PC-3 (cell line): ENCODE measurements at places on chromosomes 5 and 9. TPM values are rescaled to one million over a fixed set of nuclear protein-coding genes. Genes with fewer than 3 reads are reported as not detected.

GRCh38 chr9:77063645-77064285, 44.3 kb downstream of the FOXB2 start:
- no peaks in the 10 kb centered on the region; the same call in 1 of the 2 replicates for H3K4me1 ChIP-seq
- no peaks in the 10 kb centered on the region for H3K36me3 ChIP-seq
- no peak overlapping the region for H3K27ac ChIP-seq
- no peak overlapping the region for H3K4me3 ChIP-seq
- H3K27me3 ChIP-seq: peaks cover 8% of the 10 kb centered on the region; the same call in 1 of the 2 replicates

DNA sequence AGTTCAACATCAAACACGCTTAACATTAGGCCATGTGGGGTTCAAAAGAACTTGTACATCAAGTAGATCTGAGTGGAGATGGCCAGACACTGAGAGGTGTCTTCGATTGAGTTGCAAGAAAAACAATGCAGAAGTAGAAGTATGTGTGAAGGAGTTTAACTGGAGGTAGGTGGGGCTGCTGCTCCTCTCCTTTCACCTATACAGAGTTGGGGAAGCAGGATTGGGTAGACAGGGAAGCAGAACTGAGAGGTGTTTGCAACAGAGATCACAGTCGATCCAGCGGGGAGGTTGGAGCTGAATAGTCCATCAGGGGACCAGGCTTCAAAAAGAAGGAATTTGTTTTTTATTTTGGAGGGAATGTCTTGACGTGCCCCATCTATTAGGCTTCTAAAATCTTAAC, 61.7 kb upstream of the SLC27A6 start:
- DNase-seq: no peak
- no peaks in the 10 kb centered on the region for H3K36me3 ChIP-seq
- H3K4me3 ChIP-seq: no peak overlapping the region
- H3K4me1 ChIP-seq: no peaks in the 10 kb centered on the region
- no peak overlapping the region for H3K27ac ChIP-seq

DNA sequence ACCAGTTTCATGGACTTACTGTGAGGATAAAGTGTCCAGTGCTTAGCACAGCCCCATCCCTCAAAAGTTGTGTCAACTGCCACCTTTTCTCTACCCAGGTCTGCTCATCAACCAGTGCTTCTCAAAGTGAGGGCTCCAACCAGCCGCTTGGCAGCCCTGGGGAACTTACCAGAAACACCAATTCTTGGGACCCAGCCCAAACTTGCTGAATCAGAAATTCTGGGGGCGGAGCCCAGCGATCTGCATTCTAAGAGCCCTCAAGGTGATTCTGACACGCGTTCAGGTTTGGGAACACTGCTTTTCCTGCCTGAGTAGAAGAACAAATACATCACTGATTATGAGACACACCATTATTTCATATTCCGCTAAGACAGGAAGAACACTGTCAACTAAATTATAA, 132.0 kb downstream of the NSG2 start:
- H3K36me3 ChIP-seq: no peaks in the 10 kb centered on the region
- H3K4me3 ChIP-seq: no peak overlapping the region
- H3K27me3 ChIP-seq: peaks cover 88% of the 10 kb centered on the region

DNA sequence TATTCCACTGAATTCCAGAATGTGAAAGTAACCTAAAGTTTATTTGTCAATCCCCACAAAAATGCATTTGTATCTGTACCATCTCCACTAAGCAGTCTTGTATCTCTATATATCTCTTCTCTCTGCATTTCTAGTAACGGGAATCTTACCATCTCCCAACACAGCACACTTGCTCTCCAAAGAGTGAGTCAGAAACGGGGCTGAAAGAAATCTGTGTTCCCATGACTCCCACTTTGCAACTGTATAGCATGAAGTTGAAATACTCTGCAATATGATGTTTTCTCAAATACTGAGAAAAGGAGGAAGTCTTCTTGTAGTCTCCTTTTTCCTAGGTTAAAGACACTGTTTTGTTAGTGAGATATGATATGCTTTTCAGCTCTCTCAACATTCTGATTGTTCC, 848.8 kb upstream of the ACO1 start:
- H3K4me3 ChIP-seq: no peak overlapping the region
- no peak overlapping the region for H3K27ac ChIP-seq
- H3K4me1 ChIP-seq: no peaks in the 10 kb centered on the region
- DNase-seq: no peak
- no peaks in the 10 kb centered on the region for H3K36me3 ChIP-seq

SLC45A2 gene
- total RNA-seq: not detected in 2 replicates

- no peaks in the 10 kb centered on the region for H3K4me1 ChIP-seq
- H3K27ac ChIP-seq: no peak overlapping the region
- H3K4me3 ChIP-seq: no peak overlapping the region
- DNase-seq: no peak
Observed at GRCh38 chr5:21024966-21025365, 1037.0 kb upstream of the CDH18 start.

ANKRD20A1 gene
- 0.07 TPM in 1 of 2 replicates, not detected in the other for total RNA-seq
